ENCODE measurements at places on chromosomes 13 and 19. TPM values are rescaled to one million over a fixed set of nuclear protein-coding genes. Genes with fewer than 3 reads are reported as not detected.

- no peak for DNase-seq
These were observed 615 bp upstream of the PSMC4 start for GRCh38 chr19:39970425-39970674.

DNA sequence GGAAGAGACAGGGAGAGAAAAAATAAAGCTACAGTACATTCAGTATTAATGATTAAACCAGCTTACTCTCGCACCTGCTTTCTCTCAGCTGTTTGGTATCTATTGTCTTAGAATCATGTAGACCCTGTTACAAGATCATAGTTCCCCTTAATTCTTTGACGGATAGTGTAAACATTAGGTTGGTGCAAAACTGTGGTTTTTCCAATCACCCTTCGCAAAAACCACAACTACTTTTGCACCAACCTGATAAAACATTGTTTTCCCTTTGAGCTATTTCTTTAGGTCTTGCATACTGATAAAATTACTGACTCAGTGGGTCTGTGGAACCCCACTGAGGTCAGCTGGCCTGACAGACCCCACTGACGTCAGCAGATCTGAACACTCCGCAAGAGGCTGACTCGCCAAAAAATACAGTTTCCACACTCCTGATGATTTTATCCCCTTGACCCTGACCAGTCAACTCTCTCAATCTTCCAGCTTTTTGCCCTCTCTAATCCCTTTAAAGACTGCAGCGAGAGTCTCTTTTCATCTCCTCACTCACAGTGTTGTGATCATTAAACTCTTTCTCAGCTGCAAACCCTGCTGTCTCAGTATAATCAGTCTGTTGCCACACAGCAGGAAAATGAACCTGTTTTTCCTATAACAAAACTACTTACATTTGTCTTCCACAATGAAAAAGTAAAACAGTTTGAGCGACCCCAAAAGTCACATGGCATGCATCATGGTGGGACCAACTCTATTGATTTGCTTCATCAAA, 123.9 kb downstream of the SLITRK6 start:
- no peak for DNase-seq

DNA sequence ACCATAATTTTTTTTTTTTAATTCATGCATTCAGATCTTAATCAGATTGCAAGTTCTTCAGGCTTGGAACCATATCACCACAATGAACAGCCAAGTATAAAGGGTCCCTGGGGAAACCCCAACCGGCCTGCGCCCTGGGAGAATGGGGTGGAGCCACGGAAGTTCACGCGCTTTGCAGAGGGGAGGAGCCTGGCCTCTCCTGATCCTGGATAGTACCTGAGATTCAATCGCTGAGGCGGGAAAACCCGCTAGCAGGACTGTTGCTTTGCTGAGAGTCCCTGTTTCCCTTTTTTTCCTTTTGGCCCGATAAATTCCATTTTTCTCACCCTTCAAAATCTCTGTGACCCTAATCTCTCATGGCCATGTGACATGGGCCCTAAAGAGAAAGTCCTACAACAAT, 385.1 kb downstream of the IRS2 start:
- no peak for DNase-seq

GRCh38 chr13:67967031-67967430, 736.9 kb upstream of the PCDH9 start:
- no peak for DNase-seq

DNA sequence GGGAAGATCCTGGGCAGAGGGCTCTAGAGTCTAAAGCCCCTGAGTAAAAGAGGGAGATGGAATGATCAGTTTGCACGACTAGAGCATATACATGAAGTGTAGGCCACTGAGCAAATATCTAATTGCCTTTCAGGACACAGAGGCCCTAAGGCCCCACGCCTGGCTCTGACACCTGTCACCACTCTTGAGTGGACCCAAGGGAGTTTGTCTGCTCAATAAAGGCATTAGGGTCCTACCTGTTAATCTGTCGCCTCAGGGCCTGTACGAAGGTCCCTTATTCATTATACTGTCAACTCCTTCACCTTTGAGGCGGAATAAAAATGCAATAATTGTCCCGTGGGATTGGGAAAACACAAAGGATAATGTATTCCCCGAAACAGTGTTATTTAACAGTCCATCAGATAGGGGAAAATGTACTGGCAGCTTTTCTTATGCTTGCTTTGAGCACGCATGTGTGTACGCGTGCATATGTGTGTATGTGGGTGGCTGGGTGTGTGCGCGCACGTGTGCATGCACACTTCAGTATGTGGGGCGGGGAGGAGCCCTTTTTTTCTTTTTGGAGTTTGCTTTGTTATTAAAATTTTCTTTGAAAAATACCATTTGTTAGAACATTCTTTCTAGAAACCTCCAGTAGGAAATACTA, 161.8 kb upstream of the SERP2 start:
- no peak for DNase-seq

GRCh38 chr13:26324867-26325266, 70.9 kb downstream of the CDK8 start:
- no peak for DNase-seq

- no peak for DNase-seq
These were observed 4.7 kb downstream of the AKT1S1 start for GRCh38 chr19:49872245-49873128.

- DNase-seq, result no peak
These were observed 24.4 kb upstream of the GPR18 start for GRCh38 chr13:99282264-99283231.

- no peak for DNase-seq
These were observed at the start of gene NALCN for GRCh38 chr13:101416181-101417042. Gene NALCN (minus strand): TSS chr13:101416508. CDS start chr13:101399126, 17,382 bp downstream.

DNA sequence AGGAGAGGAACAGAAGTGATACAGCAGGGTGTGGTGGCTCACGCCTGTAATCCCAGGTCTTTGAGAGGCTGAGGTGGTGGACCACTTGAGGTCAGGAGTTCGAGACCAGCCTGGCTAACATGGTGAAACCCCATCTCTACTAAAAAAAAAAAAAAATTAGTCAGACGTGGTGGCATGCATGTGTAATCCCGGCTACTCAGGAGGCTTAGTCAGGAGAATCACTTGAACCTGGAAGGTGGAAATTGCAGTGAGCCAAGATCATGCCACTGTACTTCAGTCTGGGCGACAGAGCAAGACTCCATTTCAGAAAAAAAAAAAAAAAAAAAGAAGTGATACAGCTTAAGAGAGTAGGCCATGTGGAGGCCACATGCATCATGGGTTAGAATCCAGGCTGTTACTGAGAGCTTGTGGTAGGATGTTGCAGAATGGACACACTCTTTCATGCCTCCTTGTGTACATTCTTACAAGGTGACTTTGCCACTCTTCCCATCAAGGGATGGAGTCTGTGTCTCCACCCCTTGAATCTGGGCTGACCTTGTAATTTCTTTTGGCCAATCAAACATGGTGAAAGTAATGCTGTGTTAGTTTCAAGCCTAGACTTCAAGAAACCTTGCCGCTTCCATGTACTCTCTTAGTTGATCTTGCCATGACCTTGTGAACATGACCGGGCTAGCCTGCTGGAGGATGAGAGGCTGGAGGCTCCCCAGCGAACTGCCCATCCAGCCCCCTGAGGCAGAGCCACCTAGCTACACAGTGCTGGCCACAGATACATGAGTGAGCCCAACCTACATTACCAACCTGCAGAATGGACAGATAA, 12.3 kb downstream of the FAM187B start:
- no peak for DNase-seq

- DNase-seq, result no peak
These were observed 25.7 kb downstream of the DIAPH3 start for GRCh38 chr13:60137911-60138560.

- no peak for DNase-seq
These were observed 920.0 kb downstream of the UQCRFS1 start for GRCh38 chr19:28292822-28293500.

DNA sequence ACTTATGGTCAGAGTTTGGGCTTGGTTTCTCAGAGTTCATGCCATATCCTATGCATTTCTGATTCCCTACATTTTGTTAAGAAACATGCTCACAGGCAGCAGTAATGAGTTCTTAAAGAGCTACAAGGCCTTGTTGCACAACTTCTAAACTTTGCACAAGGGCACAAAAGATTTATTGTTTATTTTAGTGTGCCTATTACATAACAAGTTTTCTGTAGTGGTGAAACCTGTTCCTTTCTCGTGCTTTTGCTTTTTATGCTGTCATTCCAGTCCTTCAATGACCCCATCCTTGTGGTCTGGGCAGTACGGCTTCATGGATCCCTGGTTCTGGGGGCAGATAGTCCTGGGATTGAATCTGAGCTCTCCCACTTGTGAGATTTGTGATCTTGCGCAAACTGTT, 17.8 kb downstream of the ZNF507 start:
- DNase-seq, result no peak

DNA sequence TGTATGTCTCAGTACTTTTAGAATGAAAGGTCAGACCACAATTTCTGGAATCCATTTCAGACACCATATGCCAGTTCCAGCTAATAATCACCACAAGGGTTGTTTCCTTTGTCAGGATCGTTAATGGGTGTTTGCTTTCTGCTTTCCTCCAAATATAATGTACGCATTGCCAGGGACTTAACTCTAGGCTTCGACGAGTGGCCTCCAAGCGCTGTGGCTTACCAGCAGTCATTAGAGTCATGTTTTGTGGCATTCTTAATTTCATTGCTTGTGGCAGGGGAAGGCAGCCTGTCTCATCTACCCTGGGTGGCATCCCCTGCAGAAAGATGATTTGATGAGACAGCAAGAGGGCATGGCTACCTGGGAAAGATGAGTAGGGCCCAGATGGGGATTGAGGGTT, 22.5 kb downstream of the SAFB start:
- DNase-seq, result no peak

- no peak for DNase-seq
These were observed 76.4 kb downstream of the SPACA7 start for GRCh38 chr13:112452380-112453206.

DNA sequence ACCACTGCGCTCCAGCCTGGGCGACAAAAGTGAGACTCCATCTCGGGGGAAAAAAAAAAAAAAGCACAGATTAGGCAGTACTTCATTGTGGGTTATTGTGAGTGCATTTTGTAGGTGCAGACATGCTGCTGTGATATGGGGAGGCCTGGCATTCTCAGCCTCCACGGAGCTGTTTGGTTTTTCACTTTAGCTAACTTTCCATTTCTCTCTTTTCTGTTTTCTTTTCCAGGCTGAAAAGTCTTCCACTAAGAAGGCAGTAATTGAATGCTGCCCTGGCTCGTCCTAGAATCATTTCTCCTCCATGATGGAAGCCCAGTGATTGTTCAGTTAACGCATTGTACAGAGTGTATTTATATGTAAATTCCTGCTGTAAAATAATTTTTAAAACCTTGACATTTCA, 2.0 kb upstream of the WDR88 start:
- DNase-seq, result no peak

DNA sequence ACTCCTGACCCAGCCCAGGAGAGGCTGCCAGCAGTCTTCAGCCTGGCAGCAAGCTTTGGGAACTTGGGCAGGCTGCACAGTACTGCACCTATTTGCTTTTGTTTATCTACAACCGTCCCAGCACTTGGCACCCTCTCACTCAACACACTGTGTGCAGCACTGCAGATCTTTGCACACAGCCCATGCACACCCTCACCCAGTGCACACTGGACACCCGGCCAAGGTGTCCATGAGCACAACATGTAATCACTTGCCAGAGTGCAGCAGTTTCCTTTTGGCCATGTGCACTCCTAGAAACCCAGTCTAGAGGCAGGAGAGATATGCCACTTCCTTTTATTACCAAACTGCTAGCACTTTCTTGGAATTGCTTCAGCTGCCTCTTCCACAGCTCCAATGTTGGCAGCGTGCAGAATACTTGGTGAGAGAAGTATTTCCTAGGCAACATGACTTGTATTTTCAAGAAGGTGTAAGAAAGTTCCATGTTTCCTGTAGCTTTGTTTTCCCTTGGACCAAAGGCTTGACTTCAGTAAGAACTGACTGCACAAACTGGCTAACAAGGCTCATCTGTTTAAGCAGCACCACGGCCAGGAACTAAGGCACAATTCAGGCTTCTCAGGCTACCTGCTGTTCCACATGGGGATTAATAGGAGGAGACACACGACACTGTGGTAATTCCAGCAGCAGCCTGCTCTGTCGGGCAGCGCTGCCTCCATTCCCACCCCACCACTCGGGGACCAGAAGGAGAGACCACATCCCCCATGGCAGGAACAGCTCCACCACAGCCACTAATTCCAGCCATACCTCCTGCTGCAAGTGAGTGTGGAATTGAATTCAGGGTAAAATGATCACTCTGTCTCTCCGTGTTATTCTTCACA, 15.3 kb downstream of the ATP7B start:
- DNase-seq, result no peak

DNA sequence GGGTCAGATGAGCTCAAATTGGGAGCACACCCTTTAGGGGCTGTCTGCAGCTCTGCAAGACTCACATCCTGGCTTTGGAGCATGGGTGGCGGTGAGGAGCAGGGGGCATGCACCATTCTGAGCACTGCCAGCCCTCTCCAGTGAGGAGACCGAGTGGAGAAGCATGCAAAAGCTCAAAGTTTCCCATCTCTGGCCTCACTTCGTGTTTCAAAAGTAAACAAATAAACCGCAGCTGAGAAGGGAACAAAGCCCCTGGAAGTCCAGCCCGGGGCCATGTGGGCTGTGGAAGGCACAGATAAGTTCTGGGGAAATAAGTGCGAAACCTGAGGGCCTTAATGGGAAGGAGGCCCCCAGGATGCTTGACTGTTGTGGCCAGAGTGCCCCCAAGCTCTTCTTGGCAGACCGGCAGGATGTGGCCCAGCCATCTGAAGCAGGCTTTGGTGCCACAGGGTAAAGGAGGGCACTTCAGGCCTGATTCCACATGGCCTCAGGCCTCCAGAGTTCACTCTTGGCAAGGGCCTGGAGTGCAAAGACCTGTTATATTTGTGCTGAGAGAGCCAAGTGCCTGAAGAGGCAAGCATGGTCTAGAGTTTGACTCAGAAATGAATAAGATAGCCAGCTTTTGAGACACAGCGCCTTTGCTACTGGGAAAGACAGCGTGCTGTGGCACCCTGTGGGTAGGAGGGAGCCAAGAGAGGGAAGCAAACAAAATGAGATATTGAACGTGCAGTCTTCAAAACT, 1.2 kb downstream of the MEDAG start:
- no peak for DNase-seq

Gene TYROBP
- polyA plus RNA-seq, result 9.1 TPM

Gene NLRP11
- polyA plus RNA-seq, result 0.07 TPM

Gene ZNF578
- polyA plus RNA-seq, result 4.6 TPM

Gene ZNF560
- polyA plus RNA-seq, result 0.80 TPM

Gene GGN
- polyA plus RNA-seq, result 0.72 TPM

Gene KL
- polyA plus RNA-seq, result 50.7 TPM

Gene KLK3
- 0.34 TPM for polyA plus RNA-seq

Gene RAVER1
- 27.3 TPM for polyA plus RNA-seq

Gene PPP1R13L
- polyA plus RNA-seq, result 8.1 TPM

All from right renal pelvis (tissue), 4 donors.